ENCODE measurements at places on chromosomes 7 and 10.

DNA sequence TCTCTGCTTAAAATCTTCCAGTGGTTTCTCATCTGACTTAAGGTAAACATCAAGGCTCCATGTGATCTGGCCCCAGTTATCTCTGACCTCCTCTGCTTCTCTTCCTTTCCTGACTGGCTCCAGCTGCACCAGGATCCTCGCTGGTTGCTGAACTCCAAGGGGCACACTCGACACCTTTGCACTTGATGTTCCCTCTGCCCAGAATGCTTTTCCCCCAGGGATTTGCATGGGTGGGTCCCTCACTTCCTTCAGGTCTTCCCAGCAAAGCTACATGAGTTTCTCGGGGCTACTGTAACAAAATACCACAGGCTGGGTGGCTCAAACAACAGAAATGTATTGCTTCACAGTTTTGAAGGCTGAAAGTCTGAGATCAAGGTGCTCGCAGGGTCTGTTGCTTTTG is 166.0 kb upstream of the CDCA7L start:
- no peak for DNase-seq

GRCh38 chr10:102384606-102385429 is 10.7 kb upstream of the NFKB2 start:
- no peak for DNase-seq

GRCh38 chr10:86712317-86712707 is 44.0 kb downstream of the LDB3 start:
- peak; percentile 50 for DNase-seq

DNA sequence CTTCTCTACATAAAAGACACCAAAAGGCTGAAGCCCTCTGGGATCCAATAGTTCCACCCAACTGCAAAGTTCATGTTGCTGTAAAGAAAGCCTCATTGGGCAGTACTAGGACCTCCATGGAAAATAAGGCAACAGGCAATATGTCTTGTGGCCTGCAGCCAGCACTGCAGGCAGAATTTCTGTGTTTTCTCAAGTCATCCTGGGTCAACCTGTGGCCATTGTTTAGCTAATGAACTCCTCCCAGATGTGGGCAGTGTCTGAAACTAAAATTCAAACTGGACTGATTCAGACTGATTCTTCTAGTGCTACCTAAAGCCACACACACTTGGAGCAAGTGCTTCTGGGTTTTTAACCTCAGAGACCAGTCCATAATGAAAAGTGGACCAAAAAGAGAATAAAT is 141.5 kb downstream of the PPP1R17 start:
- DNase-seq = no peak

GRCh38 chr10:62071846-62072281 is 170.4 kb downstream of the ARID5B start:
- no peak for DNase-seq

GRCh38 chr10:133390597-133391248 is 3.2 kb upstream of the MTG1 start:
- DNase-seq = no peak

- DNase-seq = peak; percentile 16
Measured at GRCh38 chr10:95467162-95467599, 94.0 kb downstream of the SORBS1 start.

GRCh38 chr7:152382244-152382643 is 53.6 kb downstream of the KMT2C start:
- DNase-seq = no peak

- DNase-seq = no peak
Measured at GRCh38 chr7:50475340-50475739, 25.2 kb upstream of the FIGNL1 start.

- no peak for DNase-seq
Measured at GRCh38 chr10:66167816-66168215, 758.0 kb upstream of the LRRTM3 start.

- no peak for DNase-seq
Measured at GRCh38 chr7:44216521-44217222, 15.9 kb downstream of the YKT6 start.

DNA sequence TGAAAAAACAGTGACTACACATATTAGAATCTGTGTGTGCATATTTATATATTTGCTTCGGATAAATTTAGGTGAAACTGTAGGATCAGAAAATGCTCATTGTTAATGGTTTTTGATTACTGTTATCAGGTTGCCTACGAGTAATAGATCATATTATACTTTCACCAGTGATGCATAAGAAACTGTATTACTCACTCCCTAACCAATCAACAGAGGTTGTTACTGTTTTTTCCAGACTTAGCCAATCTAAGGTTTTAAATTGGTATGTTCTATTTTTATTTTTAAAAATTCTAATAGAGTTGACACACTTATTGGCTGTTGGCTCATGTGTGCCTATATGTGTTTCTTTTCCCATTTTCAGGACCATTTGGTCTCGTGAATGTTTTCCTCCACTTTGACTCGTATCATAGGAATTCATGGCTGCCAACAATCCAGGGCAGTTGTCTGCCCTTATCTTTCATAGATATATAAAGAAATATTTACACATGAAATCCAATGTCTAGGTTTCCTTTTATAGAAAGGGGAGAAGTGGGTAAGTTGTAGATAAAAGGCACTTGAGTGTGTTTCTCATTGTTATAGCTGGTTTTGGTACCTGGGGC is 59.2 kb downstream of the ANLN start:
- DNase-seq = no peak

- no peak for DNase-seq
Measured at GRCh38 chr10:102965311-102965851, 47.3 kb downstream of the CNNM2 start.

GRCh38 chr10:78045237-78045636 is 11.6 kb downstream of the RPS24 start:
- DNase-seq = no peak

- no peak for DNase-seq
Measured at GRCh38 chr10:101959346-101959916, 96.5 kb downstream of the ARMH3 start.

GRCh38 chr10:77071001-77071511 is 566.6 kb downstream of the KCNMA1 start:
- DNase-seq = no peak
